ENCODE measurements at places on chromosomes 4 and X.

DNA sequence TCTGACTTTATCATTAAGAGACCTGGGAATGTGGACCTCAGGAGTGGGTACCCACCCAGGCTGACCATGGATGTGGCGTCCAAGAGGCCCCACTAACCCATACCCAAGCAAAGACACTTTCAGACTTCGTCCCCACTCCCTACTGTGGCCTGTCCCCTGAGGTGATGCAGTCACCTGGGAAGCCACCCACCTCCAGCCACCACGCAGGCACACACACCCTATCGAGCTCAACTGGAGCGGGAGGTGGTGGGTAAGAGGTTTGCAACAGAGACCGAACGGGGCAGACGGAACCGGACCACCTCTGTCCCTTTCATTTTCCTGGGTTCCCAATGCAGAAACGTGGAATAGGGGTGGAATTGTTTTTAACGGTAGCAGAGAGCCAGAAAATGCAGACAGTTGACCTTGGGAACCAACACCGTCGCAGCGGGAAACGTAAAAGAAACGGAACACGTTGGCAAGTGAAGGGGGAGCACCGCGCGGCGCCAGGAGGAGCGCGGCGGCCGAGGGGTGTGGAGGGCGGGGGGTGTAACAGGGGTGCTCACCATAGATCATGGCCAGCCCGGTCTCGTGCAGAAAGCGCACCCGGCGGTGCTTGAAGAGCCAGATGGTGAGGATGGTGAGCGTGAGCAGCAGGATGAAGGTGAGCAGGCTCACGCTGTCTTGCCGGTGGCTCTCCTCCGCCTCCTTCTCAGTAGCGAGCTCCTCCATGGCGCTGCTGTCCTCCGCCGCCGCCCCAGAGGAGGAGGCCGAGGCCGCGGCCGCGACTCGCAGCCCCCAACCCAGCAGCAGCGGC is 559 bp downstream of the SLC9A7 start:
- DNase-seq: peak; percentile 17

DNA sequence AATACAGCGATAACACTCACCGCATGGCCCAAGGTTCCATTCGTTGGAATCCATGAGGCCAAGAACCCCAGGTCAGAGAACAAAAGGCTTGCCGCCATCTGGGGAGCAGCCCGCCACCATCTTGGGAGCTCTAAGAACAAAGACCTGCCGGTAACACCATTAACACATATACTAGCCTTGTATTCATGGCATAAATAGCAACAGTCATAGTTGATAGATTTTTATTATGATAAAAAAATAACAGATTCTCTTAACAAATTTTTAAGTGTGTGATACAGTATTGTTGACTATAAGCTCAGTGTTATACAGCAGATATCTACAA is 309.4 kb downstream of the GLUD2 start:
- no peak for DNase-seq

GRCh38 chr4:108036213-108036612 is 46.5 kb downstream of the HADH start:
- no peak for DNase-seq

DNA sequence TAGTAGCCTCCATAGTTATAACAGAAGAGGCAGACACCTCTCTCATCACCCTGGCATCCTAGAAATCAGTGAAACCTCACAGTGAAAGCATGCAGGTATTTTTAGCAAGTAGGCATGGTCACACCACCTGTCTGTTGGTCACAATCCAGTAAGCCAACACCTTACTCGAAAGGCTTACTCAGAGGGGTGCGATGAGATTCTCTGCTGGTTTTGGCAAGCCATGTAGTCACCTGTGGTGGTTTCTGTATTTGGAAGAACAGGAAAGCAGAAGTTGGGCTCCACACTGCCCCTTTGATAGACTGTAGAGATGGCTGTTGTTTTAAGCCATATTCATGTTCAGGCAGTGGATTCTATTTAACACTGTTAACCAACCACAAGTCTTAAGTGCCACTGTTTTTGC is 134.7 kb downstream of the DCLK2 start:
- DNase-seq: peak; percentile 72

DNA sequence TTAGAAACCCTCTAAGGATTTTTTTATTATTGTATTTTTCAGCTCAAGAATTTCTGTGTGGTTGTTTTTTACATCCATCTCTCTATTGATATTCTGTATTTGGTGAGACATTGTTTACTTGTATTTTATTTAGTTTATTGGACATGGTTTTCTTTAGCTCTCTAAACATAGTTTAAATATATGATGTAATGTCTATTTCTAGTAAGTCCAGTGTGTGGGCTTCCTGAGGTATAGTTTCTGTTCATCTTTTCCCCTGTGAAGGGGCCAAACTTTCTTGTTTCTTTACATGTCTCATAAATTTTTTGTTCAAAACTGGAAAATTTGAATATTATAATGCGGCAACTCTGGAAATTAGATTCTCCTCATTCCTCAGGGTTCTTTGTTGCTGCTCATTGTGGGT is 28.2 kb upstream of the ATRX start:
- no peak for DNase-seq

GRCh38 chr4:110631584-110632505 is 9.0 kb upstream of the PITX2 start:
- DNase-seq: peak; percentile 87

DNA sequence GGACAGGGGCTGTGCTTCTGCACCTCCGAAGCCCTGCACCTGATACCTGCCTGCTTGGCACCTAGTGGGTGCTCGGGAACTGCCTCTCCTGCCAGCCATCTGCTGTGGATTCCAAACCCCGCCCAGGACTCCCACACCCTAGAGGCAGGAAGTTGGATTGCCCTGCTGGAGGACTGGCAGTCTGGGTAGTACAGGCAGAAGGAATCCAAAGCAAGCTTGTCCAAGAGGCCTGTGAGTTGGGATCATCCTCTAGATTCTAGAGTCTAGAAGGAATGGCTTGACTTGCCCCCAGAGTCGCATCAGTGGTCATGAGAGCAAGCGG is 64.6 kb upstream of the MTM1 start:
- peak; percentile 44 for DNase-seq

GRCh38 chrX:6120329-6120728 is 108.3 kb downstream of the NLGN4X start:
- DNase-seq: no peak

DNA sequence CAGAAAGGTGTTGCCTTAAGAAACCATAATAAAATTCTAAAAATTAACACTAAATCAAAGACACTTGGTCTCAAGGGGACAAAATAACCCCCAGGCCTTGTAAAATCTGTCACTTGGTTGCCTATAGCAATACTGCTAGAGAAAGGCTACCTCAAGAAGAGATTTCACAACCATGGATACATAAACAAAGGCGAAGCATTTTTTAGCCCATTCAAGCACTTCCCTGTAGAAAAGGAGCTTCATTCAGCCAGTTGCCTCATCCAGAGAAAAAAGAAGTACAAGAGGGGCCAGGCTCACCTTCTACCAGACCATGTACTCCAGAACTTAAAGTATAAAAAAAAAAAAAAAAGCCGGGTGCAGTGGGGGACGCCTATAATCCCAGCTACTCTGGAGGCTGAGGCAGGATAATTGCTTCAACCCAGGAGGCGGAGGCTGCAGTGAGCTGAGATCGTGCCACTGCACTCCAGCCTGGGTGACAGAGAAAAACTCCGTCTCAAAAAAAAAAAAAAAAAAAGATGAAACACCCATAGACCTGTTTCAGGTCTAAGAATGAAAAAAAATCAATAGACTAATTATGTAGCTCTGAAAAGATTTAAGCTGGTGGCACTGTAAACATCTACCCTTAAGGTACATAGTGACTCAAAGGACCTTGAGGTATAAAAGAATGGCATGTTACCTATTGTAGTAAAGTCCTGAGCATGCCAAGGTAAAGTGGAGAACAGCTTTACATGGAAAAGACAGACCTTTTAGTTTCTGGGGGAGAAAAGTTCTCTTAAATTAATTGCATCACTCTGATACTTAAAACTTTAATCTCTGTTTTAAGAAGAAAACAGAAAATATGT is 18.0 kb downstream of the RUFY3 start:
- no peak for DNase-seq

DNA sequence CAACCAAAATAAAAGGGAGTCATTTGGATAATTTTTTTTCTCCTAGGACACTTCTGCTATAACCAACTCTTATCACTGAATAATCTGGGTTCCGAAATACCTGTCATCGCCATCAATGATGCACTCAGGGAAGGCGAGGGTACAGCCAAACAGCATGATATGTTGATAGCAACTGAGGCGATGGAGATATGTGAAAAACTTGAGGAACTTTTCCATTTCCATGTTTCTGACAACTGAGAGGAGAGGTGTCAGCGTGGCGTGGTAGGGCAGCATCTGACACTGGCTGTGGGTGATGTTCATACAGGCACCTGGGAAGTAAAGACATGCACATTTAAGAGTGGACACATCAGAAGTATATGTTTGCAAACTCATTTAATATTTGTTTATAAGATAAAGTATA is 74.6 kb downstream of the CORIN start:
- DNase-seq: no peak

DNA sequence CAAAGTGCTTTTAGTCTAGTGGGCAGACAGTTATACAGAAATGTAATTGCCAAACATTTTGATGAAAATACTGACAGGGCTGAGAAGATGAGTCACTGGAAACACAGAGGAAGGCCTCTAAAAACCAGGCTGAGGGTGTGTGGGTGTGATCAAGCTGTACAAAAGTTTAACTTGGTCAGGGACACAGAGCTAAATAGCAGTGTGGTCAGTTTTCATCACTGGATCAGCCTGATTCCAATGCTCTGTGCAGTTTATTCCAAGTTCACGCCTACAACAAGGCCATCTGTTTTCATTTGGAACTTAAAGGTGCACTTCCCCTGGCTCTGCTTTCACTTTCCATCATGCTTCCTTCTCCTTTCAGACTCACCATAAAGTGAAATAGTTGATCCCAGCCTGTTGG is 10.6 kb downstream of the CENPVL3 start:
- DNase-seq: peak; percentile 14

All from MCF 10A (cell line).